ENCODE measurements at places on chromosomes 13 and 19.

DNA sequence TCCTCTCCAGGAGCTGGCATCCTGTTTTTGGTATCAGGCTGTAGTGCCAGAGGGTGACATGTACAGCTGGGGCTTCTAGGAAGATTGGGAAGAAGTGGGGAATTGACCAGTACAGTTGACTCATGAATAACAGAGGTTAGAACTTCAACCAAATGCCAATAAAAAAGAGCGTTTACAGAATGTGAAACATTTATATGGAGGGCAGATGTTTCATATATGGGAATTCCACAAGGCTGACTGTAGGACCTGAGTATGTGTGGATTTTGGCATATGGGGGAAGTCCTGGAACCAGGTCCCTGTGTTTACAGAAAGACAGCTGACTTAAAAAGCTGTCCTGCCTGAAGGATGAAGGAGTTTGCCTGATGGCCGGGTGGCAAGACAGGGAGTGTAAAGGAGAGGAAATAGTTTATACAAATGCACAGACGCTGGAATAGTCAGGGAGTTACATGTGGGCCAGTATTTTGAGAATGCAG, 5.2 kb downstream of the CHAMP1 start:
- no peak for DNase-seq

DNA sequence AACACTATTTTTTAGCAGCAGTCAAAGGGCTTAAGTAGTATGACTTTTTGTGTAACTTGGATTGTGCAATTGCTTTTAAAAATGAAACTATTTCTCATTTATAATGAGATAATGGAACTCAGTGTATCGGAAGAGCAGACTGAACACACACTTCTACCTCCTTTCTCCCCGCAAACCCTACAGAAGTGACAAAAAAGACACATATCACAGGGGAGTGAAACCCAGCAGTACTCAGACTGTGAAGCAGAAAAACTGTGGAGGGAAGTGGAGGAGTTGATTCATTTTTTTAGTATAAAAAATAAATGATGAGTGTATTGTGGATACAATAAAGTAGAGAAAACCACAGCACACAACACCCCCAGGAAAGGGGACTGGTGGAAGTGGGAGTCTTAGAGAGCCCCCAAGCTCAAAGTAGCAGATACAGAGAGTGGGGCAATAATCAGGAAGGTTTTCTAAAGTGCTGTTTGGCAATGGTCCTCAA, 9.7 kb downstream of the LPAR6 start:
- no peak for DNase-seq

- no peak for DNase-seq
These were observed 92.5 kb downstream of the RAB20 start for GRCh38 chr13:110468986-110469495.

DNA sequence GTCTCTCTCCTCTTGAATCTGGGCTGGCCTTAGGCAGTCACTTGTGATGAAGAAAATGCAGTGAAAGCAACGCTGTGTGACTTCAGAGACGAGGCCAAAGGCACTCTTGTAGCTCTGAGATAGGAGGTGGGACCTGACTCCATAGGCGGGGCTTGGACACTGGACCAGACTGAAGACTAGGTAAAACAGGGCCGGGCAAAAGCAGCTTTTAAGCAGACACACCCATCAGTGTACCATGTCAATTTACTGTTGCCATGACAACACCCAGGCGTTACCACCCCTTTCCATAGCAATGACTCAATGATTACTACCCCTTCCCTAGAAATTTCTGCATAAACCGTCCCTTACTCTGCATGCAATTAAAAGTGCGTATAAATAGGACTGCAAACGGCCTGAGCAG, 6.6 kb upstream of the EID2 start:
- DNase-seq = no peak

DNA sequence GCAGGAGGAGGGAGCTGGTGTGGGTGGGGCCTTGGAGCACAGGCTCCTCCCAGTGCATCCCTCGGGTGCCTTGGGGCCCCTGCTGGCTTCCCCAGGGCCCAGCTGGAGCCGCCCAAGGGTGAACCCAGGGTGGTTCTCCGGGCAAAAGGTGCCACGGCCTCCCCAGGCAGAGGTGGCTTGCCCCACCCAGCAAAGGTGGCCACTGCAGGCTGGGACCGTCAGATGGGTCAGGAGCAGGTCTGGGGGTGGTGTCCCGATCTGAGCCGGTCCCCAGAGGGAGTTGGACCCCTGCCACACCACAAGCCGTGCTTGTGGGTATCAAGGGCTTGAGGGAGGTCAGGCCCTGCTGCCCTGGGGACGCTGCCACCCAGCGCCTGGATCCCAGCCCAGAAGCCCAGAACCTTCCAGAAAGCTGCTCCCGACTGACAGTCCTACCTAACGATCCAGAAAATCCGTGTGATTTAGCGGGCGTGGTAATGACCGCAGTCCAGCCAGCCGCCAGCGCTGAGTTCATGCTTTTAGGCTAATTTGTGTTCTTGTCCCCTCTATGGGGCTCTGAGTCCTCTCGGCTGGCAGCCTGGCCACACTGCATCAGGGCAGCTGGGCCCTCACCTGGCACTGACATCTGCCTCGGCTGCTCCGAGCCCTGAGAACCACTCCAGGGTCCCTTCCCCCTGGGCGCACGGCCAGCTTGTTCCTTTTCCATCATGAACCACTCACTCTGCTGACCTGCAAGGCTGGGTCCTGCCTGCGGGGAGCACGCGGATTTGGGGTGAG, 5.0 kb upstream of the GRIN3B start:
- no peak for DNase-seq

DNA sequence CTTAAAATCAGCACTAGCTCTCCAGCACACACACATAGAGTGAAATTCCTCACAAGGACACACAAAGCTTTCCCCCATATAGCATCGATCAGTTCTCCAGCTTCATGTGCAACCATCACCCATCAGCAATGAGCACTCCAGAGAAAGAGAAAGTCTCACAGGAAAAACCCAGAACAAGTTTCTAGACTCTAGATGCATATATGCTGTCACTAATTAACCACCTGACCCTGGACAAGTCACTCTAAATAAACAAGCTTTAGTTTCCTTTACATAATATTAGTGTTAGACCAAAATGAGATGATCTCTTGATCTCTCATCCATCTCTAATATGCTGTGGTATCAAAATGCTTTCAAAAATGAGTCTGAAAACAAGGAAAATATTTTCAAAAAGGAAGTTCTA, 81.2 kb downstream of the TBC1D4 start:
- no peak for DNase-seq

GRCh38 chr13:22256111-22256639, 585.3 kb downstream of the FGF9 start:
- DNase-seq = no peak

DNA sequence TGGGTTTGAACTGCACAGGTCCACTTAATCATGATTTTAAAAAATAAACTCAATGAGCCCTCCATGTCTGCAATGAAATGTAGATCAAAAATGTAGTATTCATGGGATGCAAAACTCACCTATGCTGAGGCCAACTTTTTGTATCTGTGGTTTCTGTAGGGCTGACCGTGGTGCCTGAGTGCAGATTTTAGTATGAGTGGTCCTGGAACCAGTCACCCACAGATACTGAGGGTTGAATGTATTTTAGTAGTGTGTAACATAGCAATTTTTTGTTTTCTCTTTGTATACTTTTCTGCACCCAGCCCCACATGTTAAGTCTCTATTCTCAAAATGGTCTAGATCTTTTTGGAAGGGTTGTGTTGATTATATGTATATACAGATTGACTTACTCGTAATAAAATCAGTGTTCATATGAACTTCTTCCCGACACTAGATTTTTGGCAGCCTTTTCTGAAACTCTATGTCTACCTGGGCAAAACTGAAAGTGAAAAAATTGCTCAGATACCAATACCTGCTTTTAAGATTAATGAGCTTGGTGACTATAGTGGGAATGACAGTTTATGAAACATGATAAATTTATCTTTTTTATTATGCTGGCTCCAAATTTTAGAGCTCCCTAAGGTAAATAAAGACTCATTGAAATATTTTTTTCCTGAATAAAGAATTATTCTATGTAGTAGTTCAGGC, 51.6 kb downstream of the DNAJC15 start:
- DNase-seq = no peak

Data from frontal cortex (tissue), 4 donors.